ENCODE measurements at places on chromosomes 16 and 17. TPM values are rescaled to one million over a fixed set of nuclear protein-coding genes. Genes with fewer than 3 reads are reported as not detected.

DNA sequence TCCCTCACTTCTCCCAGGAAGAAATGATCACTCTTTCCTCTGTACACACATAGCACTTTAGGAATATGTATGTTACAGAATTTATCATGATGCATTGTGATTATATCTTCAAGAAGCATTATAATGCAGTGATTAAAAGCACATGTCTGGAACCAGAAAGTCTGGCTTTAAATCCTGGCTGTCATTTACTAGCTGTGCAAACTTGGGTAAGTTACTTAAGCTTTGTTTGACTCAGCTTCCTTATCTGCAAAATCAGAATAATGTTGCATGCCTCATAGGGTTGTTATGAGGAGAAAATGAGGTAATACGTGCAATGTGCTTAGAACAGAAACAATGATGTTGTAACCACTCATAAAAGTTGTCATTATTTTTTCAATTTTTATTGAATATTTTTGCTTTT lies 156.3 kb upstream of the ZKSCAN2 start:
- DNase-seq, result no peak

GRCh38 chr17:80263253-80264204 lies 2.9 kb downstream of the RNF213 start:
- DNase-seq, result peak; percentile 88

DNA sequence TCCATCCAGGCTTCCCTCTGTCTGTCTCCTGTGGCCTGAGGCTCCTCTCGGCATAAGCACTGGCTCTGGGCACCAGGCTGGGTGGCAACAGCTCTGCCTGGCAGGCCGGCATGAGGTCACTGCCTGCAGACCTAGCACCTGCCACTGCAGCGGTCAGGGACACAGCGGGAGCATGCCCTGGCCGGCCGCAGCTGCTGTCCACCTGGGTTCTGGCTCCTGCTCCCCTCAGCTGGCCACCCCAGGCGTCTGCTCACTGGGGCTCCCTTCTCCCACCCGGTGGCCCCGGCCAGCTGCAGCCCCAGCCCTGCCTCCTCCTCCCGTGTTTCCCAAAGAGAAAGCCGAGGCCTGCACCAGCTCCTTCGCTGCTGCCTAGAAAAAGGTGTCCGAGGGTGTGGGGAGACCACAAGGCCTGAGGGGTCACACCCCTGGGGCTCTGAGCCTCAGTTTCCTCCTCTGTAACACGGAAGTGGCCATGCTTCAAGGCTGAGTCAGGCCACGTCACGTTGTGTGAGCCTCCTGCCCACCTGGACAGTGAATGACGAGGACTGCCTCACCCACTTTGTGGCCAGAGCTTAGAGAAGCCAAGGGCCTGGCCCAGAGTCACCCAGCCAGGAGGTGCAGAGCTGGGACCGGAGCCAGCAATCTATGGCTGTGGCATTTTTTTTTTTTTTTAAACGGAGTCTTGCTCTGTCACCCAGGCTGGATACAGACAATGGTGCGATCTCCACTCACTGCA lies 6.7 kb downstream of the NTHL1 start:
- no peak for DNase-seq

DNA sequence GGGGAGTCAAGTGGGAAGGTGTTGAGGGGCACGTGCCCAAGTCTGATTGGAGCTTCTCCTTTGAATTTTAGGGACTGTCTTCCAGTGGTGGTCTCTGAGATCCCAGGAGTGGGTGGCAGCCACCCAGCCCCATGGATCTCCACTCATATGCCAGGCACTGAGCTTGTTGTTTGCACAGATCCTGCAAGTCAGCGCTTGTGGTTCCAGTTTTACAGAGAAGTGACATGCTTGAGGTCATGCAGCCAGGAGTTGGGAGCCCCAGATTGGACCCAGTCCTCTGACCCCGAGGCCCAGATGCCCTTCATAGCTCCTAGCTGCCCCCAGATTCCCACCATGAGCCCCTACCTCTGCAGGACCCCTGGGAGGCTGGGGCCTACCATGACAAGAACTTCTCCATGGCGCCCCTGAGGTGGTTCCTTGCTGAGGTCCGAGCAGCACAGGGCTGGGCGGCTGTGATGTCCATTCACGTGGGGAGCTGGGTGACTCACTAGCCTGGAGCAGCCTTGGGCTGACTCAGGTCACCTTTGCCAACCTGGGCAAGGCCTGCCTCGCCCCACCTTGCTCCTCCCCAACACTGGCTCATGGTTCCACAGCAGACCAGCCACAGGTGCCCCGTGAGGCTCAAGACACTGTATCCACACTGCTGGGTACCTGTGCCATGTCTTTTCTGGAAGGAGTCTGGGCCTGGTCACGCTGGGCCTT lies 47.4 kb downstream of the RAI1 start:
- no peak for DNase-seq

- DNase-seq, result no peak
These were observed 5.1 kb upstream of the PDK2 start for GRCh38 chr17:50090071-50090470.

DNA sequence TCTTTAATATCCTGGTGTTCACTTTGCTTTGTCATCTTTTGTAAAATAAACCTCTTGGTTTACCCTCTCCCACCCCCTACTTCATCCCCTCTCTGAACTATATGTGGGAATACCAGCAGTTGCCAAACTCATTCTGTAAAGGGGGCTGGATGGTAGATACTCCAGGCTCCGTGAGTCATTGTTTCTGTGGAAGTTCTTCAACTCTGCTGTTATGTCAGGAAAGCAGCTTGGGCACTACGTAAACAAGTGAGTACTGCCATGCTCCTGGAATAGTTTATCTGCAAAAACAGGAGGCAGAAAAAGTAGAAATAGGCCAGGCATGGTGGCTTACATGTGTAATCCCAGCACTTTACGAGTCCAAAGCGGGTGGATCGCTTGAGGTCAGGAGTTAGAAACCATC lies 17.6 kb downstream of the MVP start:
- no peak for DNase-seq

DNA sequence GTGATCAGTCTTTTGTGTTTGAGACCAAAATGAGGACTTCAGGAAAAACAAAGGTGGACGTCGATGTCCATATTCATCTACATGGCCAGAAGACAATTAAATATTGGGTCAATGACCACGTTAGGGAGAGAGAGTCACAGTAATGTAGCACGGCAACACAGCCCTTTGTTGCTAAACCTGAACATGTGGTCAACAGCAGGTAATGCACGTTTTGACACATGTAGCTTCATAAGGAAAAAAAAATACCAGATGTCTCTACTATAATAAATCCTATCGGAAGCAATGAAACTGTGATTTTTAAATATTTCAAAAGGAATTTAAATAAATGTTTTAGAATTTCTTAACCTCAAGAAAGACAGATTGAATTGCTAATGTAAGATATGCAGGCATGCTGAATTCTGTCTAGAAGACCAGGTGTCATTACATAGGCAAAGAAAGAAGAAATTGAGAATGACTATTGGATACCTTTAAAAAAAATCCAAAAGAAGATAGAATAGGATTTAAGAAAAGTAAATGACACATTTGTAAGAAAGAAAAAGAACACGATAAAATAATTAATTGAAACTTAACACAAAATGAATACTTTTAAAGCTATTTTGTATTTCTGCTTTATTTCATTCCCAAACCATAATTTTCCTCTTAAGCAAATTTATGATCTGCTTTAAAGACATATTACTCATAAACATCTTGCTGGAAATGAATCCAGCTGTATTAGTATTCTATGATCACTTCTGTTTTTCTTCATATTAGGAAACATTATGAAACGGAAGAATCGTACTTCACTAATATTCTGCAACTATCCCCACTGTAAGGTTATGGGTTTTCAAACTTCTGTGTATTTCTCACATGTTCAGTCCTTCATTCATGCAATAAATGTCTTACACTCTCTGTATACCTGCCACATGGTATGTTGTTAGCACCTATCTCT lies 30.1 kb downstream of the ABCA8 start:
- no peak for DNase-seq

GRCh38 chr17:56815711-56816110 lies 18.0 kb downstream of the C17orf67 start:
- DNase-seq, result no peak

DNA sequence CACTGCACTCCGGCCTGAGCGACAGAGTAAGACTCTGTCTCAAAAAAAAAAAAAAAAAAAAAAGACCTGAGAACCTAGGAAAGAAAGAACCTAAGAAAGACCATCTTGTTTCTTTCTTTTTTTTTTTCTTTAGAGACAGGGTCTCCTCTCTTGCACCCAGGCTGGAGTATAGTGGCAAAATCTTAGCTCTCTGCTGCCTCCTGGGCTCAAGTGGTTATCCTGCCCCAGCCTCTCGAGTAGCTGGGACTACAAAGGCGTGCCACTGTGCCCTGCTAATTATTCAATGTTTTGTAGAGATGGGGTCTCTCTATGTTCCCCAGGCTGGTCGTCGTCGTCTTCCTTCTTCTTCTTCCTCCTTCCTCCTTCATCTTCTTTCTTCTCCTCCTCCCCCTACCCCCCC lies 7.8 kb upstream of the BIRC5 start:
- DNase-seq, result no peak

DNA sequence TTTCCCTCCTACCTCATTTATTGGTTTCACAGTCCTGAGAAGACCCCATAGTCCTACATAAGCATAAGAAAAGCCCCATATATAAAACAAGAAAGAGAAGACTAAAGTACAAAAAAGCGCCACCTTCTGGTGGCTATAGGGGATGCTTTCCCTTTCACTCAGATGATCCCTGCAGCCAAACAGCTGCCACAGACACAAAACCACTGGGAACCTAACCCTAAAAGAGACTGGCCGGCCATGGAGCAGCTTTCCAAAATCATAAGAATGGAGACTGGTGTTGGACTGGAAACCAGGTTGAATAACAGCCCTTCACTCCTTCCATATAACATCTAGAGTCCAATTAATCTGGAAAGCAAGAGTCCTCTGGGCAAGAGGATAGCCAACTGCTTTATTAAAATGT lies 11.4 kb downstream of the DYNC1LI2 start:
- DNase-seq, result no peak

DNA sequence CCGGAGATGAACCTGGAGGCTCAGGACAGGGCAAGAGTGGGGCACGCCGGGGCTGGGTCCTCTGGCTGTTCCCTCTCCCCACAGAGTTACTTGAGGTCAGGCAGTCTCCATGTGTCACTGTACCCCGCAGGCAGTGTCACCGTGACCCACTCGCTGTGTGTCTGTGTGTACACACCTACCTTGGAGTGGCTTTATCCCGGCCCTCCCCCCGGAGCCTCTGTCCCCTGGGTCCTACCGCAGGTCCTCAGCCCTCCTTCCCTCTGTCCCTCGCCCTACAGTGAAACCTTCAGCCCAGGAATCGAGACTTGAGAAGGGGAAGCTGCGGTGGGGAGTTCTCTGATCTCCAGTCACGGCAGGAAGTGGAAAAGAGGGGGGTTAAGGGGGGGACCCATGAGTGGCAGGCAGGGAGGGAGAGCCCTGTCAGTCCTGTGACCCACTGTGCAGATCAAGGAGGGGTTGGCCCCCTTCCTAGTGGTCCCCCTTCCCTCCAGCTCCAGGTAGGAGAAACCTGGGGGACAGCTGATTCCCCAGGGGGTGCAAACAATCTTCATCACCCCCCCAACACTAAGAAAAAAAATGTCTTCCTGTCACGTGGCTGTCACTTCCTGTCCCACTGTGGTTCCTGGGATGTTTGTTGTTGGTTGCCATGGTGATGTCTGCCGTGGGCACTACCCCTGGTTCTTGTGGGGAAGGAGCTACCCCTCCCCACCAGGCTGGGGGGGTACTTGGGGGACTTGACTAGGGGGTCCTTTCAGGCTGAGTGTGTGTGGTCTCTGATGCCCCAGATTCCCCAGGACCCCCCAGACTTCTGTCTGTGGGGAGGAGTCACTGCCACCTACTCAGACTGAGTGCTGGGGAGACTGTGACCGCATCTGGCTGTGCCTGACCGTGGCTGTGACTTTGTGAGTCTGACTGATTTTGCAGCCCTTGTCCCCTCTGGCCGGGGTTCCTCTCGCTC lies 13.7 kb downstream of the RARA start:
- DNase-seq, result peak; percentile 81

- DNase-seq, result no peak
These were observed 14.5 kb upstream of the OR1E2 start for GRCh38 chr17:3448059-3448665.

- DNase-seq, result no peak
These were observed 5.1 kb upstream of the CISD3 start for GRCh38 chr17:38725066-38725465.

DNA sequence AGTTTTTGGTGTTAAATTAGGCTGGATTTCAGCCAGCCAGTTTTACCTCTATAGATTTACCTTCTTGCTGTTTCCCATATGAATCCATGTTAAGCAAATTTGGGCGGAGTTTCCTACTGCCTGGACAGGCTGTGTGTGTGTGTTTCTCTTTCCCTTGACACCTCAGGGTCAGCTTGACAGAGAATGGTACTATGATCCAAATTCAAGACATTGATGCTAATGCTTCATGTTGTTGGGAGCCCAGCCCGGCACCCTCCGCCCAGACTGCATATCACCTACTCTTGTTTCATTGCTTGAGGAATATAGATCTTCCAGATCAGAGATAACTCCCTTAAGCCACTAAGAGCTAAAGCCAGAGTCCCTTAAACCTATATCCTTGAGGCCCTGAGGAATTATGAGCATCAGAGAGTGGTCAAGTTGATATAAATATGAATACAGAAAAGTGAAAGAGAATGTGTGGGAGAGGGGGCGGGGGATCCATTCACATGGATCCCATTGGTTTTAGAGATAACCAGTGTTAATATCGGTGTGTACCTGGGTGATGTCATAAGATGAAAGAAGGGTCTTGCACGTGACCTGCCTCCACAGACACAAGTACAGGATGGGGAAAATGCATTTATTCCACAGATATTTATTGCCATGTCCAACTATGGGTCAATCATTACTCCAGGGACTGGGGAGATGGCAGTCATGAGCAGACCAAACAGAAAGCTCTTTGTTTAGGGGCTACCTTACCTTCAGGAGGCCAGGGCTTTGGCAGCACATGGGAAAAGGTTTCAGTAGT lies 69.7 kb downstream of the WIPI1 start:
- no peak for DNase-seq

- peak; percentile 45 for DNase-seq
These were observed 919.1 kb upstream of the EEF2KMT start for GRCh38 chr16:6016530-6017184.

- DNase-seq, result no peak
These were observed at the start of gene ALOXE3 for GRCh38 chr17:8117980-8118768. Gene ALOXE3 (minus strand): TSS chr17:8118514. CDS start chr17:8117990, 524 bp downstream.

DNA sequence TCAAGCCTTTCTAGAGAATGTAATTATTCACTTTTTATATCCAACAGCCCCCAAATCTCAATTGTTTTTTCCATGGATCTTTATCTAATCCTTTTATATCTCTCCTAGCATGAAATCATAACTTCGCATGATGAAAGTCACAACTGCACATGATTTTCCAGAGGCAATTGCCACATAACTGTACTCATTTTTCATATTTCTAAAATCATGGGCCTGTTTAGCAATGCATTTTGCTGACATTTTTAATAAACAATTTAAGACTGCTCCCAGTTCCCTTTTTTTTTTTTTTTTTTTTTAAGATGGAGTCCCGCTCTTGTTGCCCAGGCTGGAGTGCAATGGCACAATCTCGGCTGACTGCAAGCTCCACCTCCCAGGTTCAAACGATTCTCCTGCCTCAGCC lies 83.5 kb downstream of the VMP1 start:
- DNase-seq, result no peak

- no peak for DNase-seq
These were observed 2.7 kb downstream of the SOCS3 start for GRCh38 chr17:78357177-78357586.

The DLX3 gene
- polyA plus RNA-seq, result 1.2 TPM

The TMEM114 gene
- polyA plus RNA-seq, result not detected

The SNTB2 gene
- 14.8 TPM for polyA plus RNA-seq

The NPIPA5 gene
- polyA plus RNA-seq, result 49.4 TPM

The HOXB3 gene
- 224 TPM for polyA plus RNA-seq

The SKAP1 gene
- 12.7 TPM for polyA plus RNA-seq

The EVI2B gene
- 2.0 TPM for polyA plus RNA-seq

The NPIPA2 gene
- not detected for polyA plus RNA-seq

The HOXB4 gene
- 16.8 TPM for polyA plus RNA-seq

The CDH3 gene
- polyA plus RNA-seq, result 65.2 TPM

The EVI2A gene
- 1.8 TPM for polyA plus RNA-seq

The ARL4D gene
- 7.1 TPM for polyA plus RNA-seq

The KPNB1 gene
- 325 TPM for polyA plus RNA-seq
